ENCODE measurements at places on chromosomes 2 and 18.

DNA sequence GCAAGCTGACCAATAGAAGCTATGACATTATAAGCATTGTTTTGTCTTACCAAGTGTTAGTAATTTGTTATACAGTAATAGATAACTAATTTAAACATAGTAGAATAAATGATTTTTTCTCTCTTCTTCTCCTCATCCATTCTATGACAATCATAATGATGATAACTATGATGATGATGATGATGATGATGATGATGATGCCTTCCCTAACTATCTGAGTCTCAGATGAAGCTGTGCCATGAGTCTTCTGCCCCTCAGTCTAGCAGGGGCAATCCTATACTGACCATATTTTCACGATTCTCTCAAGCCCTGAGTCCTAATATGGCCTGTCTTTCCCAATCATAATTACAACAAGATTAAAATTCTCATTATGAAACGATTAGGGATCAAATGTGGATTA lies 1369.0 kb downstream of the LRP1B start:
- DNase-seq, result no peak

DNA sequence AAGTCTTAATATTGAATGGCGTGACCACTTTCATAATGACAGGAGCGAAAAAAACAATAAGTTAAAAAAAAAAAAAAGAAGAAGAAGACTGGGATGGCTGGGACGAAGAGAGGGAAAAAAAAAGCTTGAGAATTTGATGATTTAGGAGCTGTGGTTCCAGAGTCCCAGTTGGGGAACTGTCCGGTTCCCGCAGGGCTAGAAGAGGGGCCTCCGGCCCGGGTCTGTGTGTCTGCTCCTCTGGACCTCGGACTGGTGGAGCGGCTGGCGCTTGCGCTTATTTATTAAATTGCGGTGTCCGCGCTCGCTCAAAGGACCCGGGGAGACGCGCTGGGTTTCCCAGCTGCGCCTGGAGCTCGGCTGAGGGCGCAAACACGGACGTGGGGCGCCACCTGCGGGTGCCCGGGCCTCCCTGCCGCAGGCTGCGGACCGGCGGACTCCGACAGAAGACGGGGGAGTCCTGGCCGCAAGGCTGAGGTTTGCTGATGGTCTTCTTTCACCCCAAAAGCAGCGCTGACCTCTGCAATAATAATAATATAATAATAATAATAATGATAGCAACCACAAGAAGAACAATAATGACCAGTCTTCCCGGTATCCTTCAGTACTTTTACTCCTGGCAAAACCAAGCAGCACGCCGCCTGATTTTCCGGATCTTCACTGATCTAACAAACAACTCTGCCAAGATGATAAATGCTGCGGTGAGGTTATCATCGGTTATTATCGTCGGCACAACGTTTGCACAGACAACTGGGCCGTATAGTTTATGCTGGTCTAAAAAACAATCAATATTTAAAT lies at the start of gene CBLN2:
TSS of gene CBLN2 (minus strand) at position 251 of the 795 bp plus-strand sequence. CDS start 2,182 bp downstream, outside the sequence.
- peak; percentile 66 for DNase-seq

GRCh38 chr18:3048121-3048520 lies 35.2 kb upstream of the LPIN2 start:
- no peak for DNase-seq

DNA sequence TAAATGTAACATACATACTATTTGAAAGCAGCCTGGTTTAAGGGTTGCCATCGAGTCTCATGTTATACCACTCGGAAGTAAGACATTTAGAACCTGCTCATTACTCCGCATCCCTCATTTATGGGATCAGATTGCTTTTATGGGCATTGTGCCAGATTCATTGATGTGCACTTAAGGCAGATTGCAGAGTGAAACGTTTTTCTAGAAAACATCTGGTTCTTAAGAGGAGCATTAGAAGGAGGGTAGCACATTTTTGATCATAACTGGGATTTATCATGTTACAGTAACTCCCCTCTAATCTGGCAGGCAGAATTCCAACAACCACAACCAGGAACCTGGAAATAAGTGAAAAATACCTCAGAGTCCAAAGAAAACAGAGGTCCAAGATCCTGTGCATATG lies 74.2 kb upstream of the GALNT3 start:
- no peak for DNase-seq

DNA sequence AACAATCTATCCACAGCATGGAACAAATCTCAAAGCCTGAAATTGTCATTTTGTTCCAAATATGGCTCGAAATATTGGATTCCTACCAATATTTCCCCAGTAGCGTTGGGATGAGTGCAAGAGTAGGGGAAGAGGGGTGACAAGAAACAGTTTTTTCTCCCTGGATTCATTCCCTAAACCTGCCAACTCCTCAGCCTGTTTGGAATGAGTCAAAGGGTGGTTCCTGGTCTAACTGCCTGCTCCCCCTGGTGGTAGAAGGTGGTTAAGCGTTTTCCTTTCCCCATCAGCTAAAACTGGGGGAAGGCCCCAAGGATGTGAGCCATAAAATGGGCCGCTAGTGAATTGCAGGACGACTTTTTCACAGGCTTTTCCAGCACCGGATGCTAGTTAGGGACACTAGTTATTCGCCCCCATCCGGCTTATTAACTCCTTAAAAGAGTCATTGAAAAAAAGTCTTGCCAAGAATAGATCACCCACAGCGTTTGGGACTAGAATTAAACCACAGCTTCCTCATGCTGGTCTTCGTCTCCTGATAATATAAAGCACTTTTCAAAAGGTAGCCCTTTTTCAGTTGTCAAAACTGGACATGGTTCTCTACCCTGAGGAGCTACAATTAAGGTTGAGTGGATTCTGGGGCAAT lies 72.5 kb downstream of the DHRS9 start:
- peak; percentile 37 for DNase-seq

DNA sequence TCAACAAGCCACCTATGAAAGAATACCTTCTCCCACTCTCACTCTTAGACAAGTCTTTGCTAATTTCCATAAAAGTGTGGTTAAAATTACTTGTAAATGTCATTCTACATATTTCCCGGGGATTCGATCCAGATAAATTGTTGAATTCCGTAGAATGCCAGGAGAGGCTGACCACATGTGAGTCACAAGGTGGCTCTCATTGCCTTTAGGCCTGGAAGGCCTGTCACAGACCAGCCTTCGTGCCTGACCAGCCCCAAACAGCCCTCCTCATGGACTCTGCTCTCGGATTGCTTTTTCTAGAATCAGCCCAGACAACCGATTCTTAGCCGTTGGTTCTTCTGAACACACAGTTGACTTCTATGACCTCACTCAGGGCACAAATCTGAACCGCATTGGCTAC lies 86.0 kb downstream of the RTN4 start:
- DNase-seq, result no peak

- no peak for DNase-seq
Measured at GRCh38 chr2:122055521-122055931, 300.1 kb downstream of the TSN start.

DNA sequence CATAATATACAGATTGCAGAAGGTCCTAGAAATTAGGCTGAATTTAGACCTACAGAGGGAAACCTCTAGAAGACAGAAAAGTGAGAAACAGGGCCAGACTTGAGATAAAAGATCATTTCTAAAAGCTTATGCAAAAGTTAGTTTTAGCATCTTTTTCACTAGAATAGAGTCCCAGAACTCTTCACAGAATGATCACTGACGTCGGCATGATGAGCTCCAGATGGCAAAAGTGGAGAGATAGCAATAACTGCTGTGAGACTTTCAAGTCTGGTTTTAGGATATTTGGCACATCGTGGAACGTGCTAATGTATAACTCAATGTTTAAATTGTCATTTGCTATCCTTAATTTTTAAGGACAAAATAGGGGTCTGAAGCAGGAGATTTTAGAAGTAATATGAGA lies 1050.7 kb upstream of the CELF4 start:
- DNase-seq, result no peak

- DNase-seq, result no peak
Measured at GRCh38 chr18:76404345-76404831, 90.7 kb downstream of the ZNF516 start.

DNA sequence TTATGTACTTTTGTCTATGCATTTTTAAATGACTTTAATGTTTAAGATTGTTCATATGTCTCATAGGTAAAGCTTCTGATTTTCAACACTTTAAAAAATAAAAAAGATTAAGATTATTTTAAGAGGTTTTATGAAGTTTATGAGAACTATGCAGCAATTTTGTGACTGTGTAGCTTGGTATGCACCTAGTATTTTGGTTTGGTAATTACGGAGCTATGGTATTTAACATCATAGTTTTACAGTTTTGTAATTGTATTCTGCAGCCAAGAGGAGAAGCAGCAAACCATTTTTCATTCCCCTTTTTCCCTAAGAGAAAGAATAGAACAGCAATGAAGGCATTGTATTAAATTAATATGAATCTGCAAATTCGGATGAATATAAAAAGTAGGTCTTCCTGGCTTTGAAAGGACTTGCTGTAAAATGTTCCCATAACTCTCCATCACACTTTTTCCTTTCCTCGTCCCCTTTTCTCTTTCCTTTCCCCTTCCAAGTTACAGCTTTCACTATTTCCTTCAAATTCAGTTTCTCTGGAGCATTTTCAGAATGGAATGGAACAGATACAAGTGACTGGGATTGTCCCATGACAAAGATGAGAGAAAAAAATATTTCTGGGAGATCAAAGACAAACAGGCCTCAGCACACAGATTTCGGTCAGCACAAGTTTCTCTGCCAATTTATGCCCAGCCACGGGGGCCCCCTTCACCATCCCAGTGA lies 26.1 kb upstream of the PIEZO2 start:
- no peak for DNase-seq

- DNase-seq, result peak; percentile 43
Measured at GRCh38 chr2:175282300-175282699, 100.8 kb upstream of the ATP5MC3 start.

GRCh38 chr2:60536746-60537145 lies 16.7 kb downstream of the BCL11A start:
- DNase-seq, result no peak

GRCh38 chr2:30185178-30185577 lies 38.4 kb downstream of the YPEL5 start:
- DNase-seq, result no peak

DNA sequence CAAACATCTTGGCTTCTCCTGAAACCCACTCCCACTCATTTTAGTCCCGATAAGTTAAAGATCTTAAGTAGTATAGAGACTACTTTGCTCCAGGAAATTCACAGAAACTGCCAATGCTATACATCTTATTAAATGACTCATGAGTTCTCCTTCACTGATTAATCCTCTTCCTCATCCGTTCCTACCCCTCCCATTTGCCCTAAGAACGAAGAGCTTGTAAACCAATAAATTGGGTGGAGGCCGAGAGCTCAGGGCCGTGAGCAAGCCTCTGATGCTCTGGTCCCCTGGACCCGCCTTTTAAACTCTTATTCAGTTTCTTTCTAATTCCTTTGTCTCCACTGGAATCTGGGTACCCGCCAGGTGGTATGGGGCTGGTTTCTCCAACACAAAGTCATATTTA lies 68.6 kb downstream of the METTL8 start:
- no peak for DNase-seq

GRCh38 chr2:231489990-231490389 lies 25.7 kb upstream of the NCL start:
- DNase-seq, result no peak

DNA sequence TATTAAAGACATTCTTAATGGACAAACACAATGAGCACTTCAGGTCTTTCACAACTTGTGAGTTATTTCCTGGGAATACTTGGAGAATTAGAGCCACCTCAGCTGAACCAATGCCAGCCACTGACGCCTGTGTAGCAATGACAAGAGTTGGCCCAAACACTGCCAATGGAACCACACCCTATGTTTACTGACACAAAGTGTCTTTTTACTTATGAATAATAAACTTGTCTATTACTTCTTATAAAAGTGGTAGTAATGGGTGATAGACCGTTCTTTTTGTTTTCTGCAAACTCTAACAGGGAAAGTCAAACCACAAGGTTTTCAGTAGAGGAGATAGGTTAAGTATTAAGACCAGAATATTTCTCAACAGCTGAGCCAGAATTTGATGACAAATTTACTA lies 12.5 kb upstream of the CHAC2 start:
- no peak for DNase-seq

- DNase-seq, result peak; percentile 3
Measured at GRCh38 chr2:142130111-142131009, 456 bp downstream of the LRP1B start.

DNA sequence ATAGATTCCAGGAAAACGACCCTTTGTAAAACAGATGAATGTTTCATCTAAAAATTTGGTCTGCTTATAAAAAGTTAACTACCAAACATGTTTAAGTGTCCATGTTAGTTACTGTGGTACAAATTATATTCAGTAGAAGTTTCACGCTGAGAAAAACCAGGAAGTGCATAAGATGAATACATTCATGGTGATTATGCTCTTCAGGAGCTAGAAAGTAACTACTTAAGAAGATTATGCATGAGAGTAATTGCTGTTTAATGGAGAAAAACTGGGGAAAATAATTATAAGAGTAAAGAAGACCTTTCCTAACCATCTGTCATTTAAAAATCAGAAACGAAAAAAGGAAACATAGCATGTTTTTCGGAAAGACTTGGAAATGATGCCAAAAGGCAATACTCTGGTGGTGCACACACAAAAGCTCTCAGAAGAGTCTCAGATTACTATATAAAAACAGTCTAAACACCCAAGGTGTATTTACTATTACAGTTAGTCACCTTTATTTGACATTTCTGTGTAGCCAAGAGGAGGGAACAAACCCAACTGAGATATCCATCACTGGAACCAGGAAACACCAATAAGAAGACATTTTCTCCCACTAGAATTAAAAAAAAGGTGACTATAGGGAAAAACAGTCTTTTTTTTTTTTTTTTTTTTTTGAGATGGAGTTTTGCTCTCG lies 38.8 kb upstream of the METTL21A start:
- no peak for DNase-seq

- DNase-seq, result peak; percentile 71
Measured at GRCh38 chr18:23237524-23238151, 102.4 kb downstream of the CABLES1 start.

DNA sequence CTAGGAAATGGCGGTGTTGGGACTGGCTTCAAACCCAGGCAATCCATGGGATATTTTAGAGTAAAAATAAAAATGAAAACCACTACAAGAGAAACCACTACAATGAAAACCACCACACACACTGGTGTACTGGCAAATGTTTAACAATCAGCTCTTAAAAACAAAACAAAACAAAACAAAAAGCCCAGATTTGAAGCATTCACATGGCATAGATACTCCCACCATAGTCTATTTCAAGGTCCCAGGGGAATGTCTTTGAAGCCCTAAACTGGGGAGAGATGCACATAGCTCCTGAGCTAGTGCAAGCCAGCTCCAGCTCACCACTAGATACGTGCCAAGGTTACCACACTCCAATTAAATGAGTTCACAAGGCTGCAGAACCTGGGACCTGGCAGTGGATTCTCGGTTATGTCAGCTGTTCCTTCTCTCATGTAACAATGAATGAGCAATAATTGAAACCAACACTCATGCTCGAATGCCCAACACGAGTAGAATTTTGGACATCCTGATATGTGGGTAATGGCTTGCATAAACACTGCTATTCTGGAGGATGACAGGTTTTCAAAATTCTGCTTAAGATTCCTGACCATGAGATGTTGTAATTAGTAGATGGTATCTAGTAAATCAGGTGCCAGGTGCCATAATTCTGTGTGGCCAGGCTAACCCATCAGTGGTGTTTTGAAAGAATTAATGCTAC lies 102.2 kb downstream of the OSBPL6 start:
- no peak for DNase-seq

All from germinal center (tissue), 1 donor.